ENCODE measurements at places on chromosomes 3 and 15.

DNA sequence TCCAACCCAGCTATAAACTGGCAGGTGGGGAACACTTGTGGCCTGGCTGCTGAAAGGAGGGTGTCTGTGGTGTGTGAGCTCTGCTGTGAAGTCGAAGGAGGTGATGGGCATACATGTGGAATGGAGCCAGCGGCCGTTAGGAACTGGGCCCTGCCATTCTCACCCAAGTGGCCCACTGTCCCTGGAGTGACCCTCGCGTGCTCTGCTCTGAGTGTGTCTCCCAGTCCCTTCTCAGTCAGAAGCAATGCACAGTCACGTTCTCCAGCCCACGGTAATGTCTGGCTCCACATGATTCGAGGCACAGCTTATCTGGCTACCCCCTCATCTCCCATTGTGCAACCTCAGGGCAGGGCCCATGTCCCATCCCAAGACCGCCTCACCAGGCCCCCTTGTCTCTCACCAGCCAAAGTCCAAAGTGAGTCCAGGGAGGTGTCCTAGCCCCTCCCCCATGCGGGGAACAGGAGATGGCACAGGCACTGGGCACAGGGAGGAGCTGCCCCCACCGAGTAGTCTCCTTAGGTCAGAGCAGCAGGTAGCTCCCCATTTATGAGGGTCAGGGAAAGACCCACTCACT lies 62.9 kb downstream of the ZNF445 start:
- no peak for DNase-seq

- DNase-seq: no peak
Observed at GRCh38 chr3:139136469-139137202, 91.9 kb upstream of the PRR23C start.

DNA sequence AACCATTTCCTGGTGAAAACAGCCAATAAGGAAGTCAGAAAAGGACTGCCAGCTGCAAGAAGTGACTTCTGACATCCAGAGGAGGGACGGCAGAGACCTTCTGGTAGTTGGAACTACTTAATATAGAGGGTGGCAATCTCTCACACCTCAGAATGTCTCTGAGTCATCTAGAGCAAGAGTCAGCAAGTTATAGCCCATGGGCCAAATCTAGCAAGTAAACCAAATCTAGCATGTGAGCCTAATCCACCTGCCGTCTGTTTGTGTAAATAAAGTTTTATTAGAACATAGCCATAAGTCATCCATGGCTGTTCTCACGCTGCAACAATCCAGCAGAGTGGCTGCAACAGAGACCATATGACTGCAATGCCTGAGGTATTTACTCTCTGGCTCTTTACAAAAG lies 160.5 kb upstream of the NR2E3 start:
- DNase-seq: no peak

GRCh38 chr3:104805042-104805441 lies 561.7 kb upstream of the ALCAM start:
- no peak for DNase-seq

- DNase-seq: no peak
Observed at GRCh38 chr3:137647179-137647578, 116.9 kb upstream of the SOX14 start.

- no peak for DNase-seq
Observed at GRCh38 chr3:127139601-127140500, 53.1 kb upstream of the PRR23E start.

GRCh38 chr15:73318463-73319351 lies 50.1 kb downstream of the HCN4 start:
- peak; percentile 71 for DNase-seq

DNA sequence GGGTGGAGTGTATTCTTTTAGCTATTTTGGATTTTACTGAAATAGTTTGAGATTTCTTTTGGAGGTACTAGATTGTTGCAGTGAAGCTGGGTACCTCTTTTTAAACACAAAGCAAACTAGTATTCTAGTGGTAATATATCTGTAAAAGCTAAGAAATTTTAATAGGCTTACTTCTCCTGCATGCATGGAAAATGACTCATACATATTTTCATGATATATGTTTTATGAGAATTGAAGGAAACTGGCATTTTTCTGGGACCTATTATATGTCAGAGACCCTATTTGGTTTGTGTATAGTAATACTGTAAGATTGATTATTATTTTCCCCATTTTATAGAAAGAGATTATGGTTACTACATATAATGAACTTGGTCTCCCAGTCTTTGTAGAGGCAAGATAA lies 851.0 kb downstream of the DIPK2A start:
- DNase-seq: no peak

DNA sequence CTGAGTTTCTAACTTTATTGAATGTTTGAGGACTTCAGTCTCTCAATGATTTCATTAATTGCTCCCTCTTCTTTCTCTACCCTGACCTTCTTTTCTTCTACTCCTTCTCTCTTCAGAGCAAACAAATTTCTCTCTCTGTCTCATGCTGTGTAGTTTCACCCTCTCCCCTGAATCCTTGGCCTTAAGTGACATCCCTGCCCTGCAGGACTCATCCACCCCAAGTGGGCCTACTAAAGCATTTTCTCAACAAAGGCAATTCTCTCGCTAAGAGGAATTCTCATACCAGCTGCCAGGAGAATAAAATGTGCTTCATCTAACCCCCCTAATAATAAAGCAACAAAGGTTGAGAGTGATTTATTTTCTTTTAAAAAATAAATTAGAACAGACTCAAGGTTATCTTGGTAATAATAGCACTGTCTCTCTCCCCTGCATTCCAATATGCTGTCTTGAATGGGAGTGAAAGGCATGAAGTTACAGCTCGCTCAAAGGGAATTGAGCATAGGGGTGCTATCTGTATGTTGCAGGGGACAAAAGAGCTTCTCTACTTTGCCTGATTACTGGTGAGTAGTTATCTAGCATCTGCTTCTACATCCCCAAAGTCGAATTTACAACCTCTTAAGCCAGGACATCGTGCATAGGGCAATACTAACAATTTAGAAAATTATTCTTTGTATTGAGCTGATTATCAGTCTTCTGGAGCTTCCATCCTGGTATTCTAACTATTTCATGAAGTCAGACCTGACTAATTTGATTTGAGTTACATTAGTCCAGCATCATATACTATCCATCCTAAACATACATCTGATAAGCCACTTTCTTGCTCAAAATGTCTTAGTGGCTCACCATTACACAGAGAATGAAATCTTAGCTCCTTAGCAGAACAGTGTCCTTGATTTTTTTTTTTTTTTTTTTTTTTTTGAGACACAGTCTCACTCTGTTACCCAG lies 76.9 kb upstream of the DNAJC19 start:
- DNase-seq: no peak

DNA sequence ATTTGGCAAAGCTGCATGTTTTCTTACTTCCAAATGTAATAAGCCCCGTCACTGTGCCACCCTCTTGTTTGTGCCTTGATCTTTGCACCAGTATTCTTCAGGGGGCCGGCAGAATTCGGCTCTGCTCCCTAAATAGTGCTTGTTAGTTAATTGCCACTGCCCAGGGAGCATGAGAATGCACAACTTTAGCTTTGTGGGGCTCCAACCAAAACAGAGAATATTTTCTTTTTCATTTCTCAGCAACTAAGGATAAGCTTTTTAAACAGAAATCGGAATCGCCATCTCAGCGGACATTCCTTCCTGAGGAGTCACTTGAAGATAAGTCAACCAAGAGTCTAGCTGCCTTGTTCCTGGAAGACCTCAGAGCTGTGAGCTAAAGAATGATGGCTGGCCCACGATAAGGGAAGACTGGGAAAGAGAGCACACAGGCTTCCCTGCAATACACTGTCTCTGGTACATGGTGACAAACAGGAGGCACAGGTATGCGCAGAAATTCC lies 106.0 kb downstream of the LRIG1 start:
- no peak for DNase-seq

- DNase-seq: no peak
Observed at GRCh38 chr3:155244216-155244615, 49.3 kb downstream of the STRIT1 start.

GRCh38 chr3:126442094-126442855 lies 33.4 kb downstream of the ZXDC start:
- no peak for DNase-seq

- no peak for DNase-seq
Observed at GRCh38 chr15:52733088-52733487, 53.9 kb upstream of the ATOSA start.

DNA sequence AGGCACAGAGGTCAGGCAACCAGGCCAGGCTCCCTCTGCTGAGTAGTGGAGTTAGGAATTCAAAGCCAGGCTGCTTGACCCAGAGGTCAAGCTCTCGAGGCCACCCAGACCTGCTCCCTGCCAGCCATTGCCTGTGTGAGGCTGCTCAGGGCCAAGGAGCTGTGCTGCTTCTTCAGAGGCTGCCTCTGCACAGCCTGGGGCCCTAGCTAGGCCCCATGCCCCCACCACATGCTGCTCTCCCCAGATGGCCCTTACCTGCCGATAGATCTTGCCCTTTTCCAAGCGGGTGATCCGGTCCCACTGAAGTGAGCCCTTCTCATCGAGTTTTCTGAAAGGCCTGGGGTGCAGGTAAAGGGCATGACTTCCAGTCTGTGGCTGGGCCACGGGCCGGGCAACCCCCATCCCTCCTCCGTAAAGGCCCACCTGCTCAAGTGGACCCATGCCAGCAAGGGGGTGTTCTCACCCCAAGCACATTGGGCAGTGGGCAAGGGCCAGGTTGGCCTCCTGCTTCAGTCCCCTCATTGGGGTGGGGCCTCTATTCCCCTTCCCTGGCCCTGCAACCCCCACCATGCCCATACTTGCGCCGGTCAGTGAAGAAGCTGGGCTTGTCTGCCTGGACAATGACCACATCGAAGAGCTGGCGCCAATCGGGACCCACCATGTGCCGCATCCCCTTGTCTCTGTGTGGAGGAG lies 6.5 kb downstream of the NT5DC2 start:
- DNase-seq: peak; percentile 37

DNA sequence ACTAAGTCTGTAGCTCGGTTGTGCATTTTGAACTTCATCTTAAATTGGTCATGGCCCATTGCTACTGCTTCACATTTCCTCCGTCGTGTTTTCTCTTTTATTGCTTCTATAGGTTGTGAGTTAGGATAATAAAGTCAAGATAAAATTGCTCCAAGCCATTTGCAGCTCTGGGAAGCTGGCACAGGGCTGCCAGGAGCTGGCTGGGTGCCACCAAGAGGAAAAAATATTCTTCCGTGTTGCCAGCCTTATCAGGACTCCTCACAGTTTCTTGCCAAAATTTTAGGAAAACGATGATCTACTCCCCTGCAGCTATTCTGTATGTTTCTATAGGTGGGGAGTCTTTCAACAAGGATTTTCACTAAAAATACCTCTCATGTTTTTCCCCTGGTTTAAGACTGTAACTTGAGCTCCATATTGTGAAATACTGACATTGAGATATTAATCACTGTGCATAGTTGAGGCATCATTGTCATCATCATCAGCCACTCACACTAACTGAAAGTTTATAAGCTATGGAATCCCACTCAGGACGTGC lies 55.4 kb upstream of the PIAS1 start:
- no peak for DNase-seq

DNA sequence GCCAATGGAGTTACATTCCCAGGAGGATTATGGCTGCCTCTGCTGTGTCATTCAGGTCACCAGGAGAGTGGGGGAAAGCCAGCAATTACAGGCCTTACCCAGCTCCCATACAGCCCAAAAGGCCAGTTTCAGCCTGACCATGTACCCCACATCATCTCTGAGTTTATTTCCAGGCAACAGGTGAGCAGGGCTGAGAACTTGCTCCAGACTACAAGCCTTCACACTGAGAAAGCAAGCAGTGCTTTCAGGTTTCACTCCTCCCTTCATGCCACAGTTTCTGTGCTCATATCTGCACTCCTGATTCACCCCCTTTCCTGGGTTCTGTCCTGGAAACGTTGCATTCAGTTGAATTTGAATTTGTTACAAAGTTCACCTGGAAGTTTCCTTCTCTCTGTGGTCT lies 68.1 kb upstream of the ABI3BP start:
- no peak for DNase-seq

GRCh38 chr15:38004218-38004861 lies 69.9 kb downstream of the TMCO5A start:
- no peak for DNase-seq

- no peak for DNase-seq
Observed at GRCh38 chr3:151800431-151800830, 13.5 kb upstream of the AADAC start.

DNA sequence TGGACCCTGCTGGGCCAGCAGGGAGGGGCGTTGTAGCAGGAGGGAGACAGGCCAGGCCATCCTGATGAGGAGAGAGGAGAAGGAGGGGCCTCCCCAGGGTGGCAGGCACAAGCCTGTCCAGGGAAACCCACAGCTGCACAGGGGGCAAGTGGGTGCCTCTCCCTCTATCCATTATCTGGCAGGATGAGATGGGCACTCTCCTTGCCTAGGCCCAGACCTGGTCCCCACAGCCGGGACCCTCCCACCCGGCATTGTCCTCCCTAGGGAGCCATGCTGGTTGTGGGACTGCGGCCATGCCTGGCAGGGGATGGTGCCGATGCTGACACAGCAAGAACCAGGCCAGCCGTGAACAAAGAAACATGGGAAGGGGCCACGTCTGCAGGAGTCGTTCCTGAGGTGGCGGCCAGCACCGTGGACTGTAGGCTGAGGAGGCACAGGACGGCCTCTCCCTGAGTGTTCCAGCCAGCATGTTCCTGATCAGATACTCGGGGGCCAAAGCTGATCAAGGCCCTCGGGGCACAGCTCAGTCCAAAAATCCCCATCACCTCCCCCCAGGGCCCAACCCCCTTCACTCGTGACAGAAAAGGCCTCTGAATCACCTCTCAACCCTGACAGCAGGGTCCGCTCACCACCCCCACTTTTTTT lies 19.2 kb upstream of the CYP11A1 start:
- peak; percentile 52 for DNase-seq

- DNase-seq: no peak
Observed at GRCh38 chr3:70358978-70359580, 46.6 kb upstream of the MDFIC2 start.

- no peak for DNase-seq
Observed at GRCh38 chr15:62983956-62984355, 58.6 kb upstream of the TPM1 start.

DNA sequence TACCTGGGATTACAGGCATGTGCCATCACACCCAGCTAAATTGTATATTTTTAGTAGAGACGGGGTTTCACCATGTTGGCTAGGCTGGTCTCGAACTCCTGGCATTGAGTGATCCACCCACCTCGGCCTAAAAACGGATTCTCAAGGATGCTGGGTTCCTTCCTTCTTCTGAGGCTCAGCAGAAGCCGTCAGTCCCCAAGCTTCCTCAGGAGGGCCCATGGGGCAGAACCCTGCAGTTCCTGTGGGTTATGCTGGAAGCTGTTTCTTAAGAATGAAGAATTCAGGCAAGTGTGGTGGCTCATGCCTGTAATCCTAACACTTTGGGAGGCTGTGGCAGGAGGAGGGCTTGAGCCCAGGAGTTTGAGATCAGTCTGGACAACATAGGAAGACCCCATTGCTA lies 29.0 kb upstream of the ZNF710 start:
- no peak for DNase-seq

- DNase-seq: no peak
Observed at GRCh38 chr3:185789891-185790830, 34.7 kb downstream of the IGF2BP2 start.

- DNase-seq: no peak
Observed at GRCh38 chr3:17143893-17144664, 259.3 kb downstream of the PLCL2 start.

DNA sequence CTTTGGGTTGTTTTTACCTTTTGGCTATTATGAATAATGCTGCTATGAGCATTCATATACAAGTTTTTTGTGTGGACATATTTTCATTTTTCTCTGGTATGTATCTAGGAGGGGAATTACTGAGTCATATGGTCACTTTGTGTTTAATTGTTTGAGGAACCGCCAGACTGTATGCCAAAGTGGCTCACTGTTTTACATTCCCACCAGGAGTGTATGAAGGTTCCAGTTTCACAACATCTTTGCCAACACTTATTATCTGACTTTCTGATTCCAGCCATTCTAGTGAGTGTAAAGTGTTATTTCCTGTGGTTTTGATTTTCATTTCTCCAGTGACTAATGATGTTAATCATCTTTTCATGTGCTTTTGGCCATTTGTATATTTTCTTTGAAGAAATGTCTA lies 51.8 kb downstream of the CMTM7 start:
- DNase-seq: no peak
